ENCODE measurements at places on chromosomes 16 and 17. TPM values are rescaled to one million over a fixed set of nuclear protein-coding genes. Genes with fewer than 3 reads are reported as not detected.

E2F4 gene
- 62.1 TPM for total RNA-seq

LGALS9B gene
- total RNA-seq: not detected

SMPD3 gene
- not detected for total RNA-seq

FNDC8 gene
- not detected for total RNA-seq

EME1 gene
- 3.4 TPM for total RNA-seq

All from pericardium fibroblast (primary cell).